Osteocyte (in vitro differentiated cells): ENCODE measurements at places on chromosomes 2 and 18. TPM values are rescaled to one million over a fixed set of nuclear protein-coding genes. Genes with fewer than 3 reads are reported as not detected.

The SYT4 gene
- not detected in 2 replicates for total RNA-seq

The CD8B gene
- not detected in 2 replicates for total RNA-seq

The MROH2A gene
- total RNA-seq = not detected in 2 replicates

The CDH20 gene
- not detected in 2 replicates for total RNA-seq

- DNase-seq = no peak
Measured at GRCh38 chr2:146734042-146734820, 1110.6 kb upstream of the ACVR2A start.

GRCh38 chr2:22002066-22002465, 878.3 kb downstream of the TDRD15 start:
- DNase-seq = no peak

DNA sequence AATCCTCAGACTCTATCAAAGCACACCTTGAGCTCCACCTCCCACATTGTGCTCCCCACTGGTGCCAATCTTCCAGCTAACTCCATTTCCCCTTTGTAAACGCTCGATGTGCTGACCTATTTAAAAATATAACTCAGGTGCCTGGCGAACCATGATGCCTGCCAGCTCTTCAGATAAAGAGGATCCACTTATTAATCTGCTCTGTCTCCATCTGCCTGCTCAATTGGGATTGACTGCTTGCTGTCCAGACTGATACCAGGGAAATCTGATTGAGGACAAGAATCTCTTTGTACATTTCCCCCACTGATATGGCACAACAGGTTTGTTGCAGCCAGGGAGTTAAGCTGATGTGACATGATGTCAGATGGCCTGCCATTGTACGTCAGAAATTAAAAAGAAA, 2036.5 kb upstream of the CELF4 start:
- DNase-seq = no peak

DNA sequence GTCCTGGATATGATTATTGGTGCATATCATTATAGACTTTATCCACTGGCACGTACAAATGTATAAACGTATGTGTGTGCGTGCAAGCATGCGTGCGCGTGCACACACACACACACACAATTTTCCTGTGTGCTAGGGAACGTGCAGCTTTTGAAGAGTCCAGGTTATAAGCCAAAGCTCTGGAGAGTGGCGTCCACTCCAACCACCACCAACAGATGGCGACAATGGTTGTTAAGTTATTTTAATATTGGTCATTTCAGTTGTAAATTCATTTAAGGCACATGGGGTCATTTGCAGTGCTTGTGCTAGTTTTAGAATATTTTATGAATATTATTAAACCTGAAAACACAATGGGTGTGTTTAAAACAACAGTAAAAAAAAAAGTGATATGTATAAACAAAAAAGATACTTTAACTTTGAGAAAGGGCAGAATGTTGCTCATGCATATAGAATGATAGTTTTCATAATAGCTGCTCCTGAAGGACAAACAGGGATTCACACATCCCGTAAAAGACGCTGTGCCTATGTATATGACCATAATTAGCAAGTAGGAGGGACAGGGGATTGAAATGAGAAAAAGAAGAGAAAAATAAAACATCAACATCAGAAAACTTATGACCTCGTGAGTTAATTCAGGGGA, 124.2 kb upstream of the ITGB6 start:
- no peak for DNase-seq

DNA sequence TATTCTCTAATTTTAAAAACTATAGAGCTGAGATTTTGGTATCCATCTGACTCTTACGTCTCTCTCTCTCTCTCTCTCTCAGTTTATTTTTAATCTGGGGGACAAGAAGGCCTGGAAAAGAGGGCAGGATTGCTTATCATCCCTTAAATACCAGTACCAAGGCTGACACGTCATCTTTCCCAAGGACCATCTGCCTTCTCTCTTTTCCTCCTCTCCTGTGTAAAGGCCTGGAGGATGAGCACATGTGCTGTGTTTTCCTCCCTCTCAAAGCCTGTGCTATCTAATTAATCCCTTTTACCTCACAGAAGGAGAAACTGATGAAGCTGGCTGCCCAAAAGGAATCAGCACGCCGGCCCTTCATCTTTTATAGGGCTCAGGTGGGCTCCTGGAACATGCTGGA, 7.3 kb downstream of the IL37 start:
- DNase-seq = no peak

- DNase-seq = no peak
Measured at GRCh38 chr18:62070302-62070701, 116.6 kb downstream of the PIGN start.
